ENCODE measurements at places on chromosomes 6 and 20. TPM values are rescaled to one million over a fixed set of nuclear protein-coding genes. Genes with fewer than 3 reads are reported as not detected.

The ADISSP gene
- 27.5 TPM for polyA plus RNA-seq

The SLC22A3 gene
- not detected for polyA plus RNA-seq

The TRAPPC3L gene
- not detected for polyA plus RNA-seq

The JAG1 gene
- 0.45 TPM for polyA plus RNA-seq

The HLA-DRB5 gene
- polyA plus RNA-seq = 16.0 TPM

The GRM4 gene
- not detected for polyA plus RNA-seq

The GSTA2 gene
- not detected for polyA plus RNA-seq

Measured in immature natural killer cell (primary cell).